CD4-positive, alpha-beta T cell (primary cell): ENCODE measurements at places on chromosomes 4 and X.

- DNase-seq, result no peak
Measured at GRCh38 chr4:133776503-133776902, 425.1 kb downstream of the PABPC4L start.

GRCh38 chr4:161595230-161595771 lies 568.5 kb downstream of the FSTL5 start:
- DNase-seq, result no peak

GRCh38 chr4:122533841-122534240 lies 77.3 kb upstream of the IL2 start:
- DNase-seq, result no peak

DNA sequence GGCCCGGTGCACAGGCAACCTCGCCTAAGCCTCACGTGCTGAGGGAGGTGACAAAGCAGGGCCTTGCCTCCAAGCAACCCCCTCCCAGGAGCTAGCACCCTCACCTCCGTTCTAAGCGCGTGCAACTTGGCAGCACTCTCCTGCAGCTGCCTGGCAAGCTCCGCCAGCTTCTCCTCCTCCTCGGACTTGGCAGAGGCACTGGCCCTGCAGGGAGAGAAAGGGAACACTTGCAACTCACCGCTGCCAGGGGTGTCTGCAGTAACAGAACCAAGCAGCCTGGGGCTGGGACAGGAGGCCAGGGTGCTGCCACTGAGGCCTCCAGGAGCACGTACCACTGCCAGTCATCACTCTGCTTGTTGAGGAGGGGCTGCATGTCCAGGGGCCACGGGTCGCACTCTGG lies 10.3 kb upstream of the TREX2 start:
- DNase-seq, result no peak

- DNase-seq, result no peak
Measured at GRCh38 chrX:17743913-17744312, 6.6 kb downstream of the SCML1 start.

DNA sequence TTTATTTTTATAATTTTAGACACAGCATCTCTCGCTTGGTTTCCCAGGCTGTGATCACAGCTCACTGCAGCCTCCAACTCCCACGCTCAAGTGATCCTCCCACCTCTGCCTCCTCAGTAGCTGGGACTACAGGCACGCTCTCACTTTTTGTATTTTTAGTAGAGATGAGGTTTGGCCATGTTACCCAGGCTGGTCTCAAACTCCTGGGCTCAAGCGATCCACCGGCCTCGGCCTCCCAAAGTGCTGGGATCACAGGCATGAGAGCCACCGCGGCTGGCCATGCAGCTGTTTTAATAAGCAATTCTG lies 39.1 kb downstream of the DHRSX start:
- no peak for DNase-seq

- peak; percentile 2 for DNase-seq
Measured at GRCh38 chrX:44874420-44875184, 1.6 kb downstream of the KDM6A start.

DNA sequence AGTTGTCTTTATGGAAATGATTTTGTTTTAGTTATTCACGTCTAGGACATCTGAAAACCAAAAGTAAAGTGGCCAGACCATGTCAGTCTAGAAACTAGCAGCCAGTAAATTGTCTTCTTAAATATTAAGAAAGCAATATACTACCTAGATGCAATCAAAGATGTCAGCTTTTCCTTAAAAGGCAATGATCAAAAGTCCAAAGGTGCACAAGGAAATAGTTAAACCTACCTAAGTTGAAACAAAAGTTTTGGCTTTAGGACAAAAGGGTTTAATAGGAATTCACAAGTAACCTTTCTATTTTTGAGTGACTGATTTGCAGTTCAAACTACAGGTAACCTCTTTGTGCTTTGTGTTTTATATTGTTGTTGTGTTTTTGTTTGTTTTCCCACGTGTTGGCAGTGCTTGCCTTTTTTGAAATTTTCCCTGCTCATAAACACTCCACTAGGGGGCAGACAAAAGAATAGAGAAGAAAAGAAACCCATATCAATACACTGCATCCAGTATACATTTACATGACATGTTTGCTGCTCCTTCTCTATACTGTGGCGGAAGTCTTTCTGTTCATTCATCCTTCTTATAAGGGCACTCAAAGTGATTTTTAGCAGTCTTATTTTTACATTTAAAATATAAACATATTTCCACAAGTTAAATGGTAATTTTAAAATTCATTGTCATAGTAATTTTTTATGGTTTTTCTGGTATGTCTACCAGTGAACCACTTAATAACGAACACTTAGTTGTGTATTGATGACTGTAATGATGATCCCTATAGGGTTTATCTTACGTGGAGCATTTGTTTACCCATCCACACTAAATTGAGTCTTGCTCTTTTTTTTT lies 62.7 kb downstream of the GAB1 start:
- no peak for DNase-seq

DNA sequence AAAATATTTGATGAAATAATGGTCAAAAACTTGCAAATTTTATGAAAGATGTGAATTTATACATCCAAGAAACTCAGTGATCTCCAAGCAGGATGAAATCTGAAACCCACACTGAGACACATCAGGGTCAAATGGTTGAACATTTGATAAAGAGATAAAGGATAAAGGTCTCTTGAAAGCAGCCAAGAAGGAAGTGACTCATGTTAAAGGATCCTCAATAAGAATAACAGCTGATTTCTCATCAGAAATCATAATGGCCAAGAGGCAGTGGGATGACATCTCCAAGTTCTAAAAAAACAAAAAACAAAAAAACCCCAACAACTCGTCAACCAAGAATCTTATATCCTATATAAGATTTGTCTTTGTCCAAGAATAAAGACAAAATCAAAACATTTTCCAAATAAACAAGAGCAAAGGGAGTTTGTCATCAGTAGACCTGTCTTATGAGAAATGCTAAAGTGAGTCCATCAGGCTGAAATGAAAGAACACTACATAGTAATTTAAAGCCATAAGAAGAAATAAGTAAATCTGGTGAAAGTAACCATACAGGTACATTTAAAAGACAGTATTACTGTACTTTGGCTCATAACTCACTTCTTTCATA lies 121.7 kb downstream of the PDS5A start:
- DNase-seq, result no peak

- no peak for DNase-seq
Measured at GRCh38 chr4:176319151-176319703, 539 bp upstream of the SPCS3 start.

GRCh38 chr4:5798946-5799345 lies 87.9 kb downstream of the EVC start:
- no peak for DNase-seq

- DNase-seq, result no peak
Measured at GRCh38 chr4:99921174-99921573, 25.2 kb downstream of the DNAJB14 start.

DNA sequence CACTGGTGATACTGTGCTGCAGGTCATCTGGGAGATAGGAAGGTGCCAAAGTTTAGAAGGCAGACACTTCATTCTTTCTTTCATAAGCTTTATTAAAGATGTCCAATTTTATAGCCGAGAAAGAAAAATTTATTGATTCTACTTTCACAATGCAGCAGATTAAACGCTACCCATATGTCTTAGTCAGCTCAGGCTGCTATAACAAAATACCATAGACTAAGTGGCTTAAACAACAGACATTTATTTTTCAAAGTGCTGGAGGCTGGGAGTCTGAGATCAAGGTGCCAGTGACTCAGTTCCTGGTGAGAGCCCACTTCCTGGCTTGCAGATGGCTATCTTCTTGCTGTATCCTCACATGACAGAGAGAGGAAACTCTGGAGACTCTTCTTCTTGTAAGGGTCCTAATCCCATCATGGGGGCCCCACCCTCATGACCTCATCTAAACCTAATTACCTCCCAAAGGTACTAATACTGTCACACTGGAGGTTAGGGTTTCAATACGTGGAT lies 33.4 kb upstream of the KLHL34 start:
- DNase-seq, result no peak

GRCh38 chr4:147754037-147754445 lies 22.2 kb downstream of the ARHGAP10 start:
- DNase-seq, result no peak

DNA sequence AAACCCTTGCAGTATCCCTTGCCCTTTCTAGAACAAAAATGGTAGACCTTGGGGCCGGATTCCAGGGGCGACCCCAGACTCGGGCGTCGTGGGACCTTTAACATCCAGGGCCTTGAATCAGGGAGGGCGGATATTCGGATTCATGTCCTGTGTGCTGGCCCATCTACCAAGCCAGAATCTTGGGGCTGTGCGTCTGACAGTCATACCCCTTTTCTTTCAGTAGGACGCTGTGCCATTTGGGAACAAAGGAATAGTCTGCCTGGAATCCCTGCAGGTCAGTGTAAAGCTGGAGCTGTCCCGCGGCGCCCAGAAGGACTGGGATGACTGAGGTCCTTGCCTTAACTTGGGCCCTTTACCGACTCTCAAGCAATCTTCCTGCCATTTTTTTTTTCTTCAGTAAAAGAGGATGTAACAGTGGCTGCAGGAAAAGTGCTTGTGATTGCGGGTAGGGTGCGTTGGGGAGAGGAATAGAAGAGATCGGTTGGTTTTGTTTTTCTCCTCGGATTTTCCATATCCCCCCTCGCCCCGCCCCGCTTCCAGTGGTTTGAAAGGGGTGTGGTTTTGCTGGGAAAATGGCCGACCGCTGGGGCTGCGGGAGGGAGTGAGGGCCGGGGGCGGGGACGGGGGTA lies 518 bp downstream of the ARMCX1 start:
- DNase-seq, result no peak

DNA sequence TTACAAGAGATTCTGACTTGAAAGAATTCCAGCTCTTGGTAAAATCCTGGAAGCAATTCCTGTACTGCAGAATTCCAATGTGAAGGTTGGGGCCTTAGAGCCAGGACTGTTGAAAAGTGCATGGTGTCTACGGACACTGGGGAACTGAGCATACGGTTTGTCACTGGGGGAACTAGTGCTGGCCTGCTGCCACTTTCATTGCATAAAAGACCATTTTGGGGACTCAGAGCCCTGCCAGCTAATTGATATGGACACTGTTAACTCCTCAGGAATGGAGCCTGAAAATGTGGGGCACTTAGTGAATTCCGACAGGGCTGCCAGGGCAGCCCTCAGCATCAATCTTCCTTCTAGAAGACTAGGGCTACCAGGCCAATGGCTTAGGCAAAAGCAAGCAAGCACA lies 55.9 kb downstream of the AMOT start:
- DNase-seq, result no peak
